ENCODE measurements at places on chromosomes 16 and 17.

- no peak overlapping the region for H3K27ac ChIP-seq
- no peaks in the 10 kb centered on the region for H3K36me3 ChIP-seq
- no peak for DNase-seq
- H3K27me3 ChIP-seq: no peaks in the 10 kb centered on the region
- peaks cover 8% of the 10 kb centered on the region for H3K4me1 ChIP-seq
Observed at GRCh38 chr17:45060382-45060796, 728 bp upstream of the NMT1 start.

GRCh38 chr17:74334393-74335039, 8.5 kb downstream of the KIF19 start:
- H3K4me3 ChIP-seq: no peak overlapping the region
- DNase-seq: no peak
- H3K27ac ChIP-seq: no peak overlapping the region
- no peaks in the 10 kb centered on the region for H3K36me3 ChIP-seq

- no peaks in the 10 kb centered on the region for H3K36me3 ChIP-seq
- no peak overlapping the region for H3K4me3 ChIP-seq
- no peak overlapping the region for H3K27ac ChIP-seq
- no peaks in the 10 kb centered on the region for H3K4me1 ChIP-seq
Observed at GRCh38 chr17:39271546-39271945, 45.8 kb upstream of the STAC2 start.

DNA sequence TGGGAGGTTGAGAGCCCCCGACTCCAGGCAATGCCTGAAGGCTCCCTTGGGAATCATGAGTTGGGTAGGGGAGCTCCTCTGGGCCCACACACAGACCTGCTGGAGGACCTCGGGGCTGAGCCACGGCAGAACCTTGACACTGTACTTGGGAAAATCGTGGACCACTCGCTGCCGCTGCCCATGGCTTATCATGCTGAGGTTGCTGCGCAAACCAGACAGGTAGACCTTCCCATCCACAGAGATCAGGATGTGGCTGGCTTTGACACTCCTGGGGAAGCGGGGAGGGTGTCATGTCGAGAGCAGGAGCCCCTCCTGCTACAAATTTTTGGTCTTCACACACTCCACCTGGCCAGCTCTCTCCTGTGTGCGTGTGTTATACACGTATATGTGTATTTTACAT, 7.2 kb upstream of the LIMD2 start:
- H3K27me3 ChIP-seq: no peaks in the 10 kb centered on the region
- no peak overlapping the region for H3K27ac ChIP-seq
- DNase-seq: no peak
- no peak overlapping the region for H3K4me3 ChIP-seq
- H3K4me1 ChIP-seq: no peaks in the 10 kb centered on the region
- H3K36me3 ChIP-seq: no peaks in the 10 kb centered on the region

GRCh38 chr17:41718287-41718645, 6.1 kb downstream of the GAST start:
- no peaks in the 10 kb centered on the region for H3K36me3 ChIP-seq
- DNase-seq: no peak
- H3K27ac ChIP-seq: no peak overlapping the region
- peaks cover 4% of the 10 kb centered on the region for H3K27me3 ChIP-seq
- no peak overlapping the region for H3K4me3 ChIP-seq

- no peak overlapping the region for H3K27ac ChIP-seq
- no peaks in the 10 kb centered on the region for H3K27me3 ChIP-seq
- H3K4me3 ChIP-seq: no peak overlapping the region
- H3K4me1 ChIP-seq: no peaks in the 10 kb centered on the region
Observed at GRCh38 chr17:54736573-54736972, 164.1 kb upstream of the TOM1L1 start.

GRCh38 chr17:46027048-46027975, 28.3 kb downstream of the STH start:
- H3K27me3 ChIP-seq: no peaks in the 10 kb centered on the region
- DNase-seq: no peak
- H3K27ac ChIP-seq: no peak overlapping the region

DNA sequence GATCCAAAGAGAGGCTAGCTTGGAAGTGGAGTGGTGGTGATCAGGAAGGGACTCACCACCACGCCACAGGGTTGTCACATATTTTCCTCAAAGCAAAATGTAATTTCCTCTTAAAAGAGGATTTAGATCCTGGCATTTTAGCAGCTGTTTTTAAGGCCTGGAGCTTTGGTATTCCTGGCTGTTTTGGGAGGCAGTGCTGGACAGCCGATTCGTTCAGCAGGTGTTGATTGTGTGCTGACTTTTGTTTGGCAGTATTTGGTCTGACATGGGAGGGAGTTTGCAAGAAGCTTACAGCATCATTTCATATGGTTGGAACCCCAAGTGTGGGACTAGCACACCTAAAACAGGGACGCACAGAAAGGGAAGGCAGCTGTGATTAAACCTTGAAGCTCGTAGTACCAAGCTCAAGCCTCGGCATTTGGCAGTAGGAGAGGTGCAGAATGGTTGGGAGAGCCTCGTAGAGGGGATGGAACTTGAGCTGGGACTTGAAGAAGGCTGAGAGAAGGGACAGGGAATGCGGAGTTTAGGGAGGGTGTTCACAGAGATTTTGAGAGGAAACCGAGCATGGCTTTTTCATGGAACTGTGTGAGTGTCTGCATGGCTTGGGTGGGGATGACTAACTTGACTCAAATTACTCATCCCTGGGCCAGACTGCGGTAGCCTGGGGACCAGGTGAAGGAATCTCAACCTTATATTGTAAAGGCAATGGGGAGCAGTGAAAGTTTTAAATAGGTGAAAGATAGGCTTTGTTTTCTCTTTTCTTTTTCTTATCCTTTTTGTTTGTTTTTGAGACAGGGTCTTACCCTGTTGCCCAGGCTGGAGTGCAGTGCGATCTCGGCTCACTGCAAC, 52.3 kb downstream of the RPTOR start:
- no peak overlapping the region for H3K4me3 ChIP-seq
- H3K27ac ChIP-seq: no peak overlapping the region
- no peaks in the 10 kb centered on the region for H3K4me1 ChIP-seq

DNA sequence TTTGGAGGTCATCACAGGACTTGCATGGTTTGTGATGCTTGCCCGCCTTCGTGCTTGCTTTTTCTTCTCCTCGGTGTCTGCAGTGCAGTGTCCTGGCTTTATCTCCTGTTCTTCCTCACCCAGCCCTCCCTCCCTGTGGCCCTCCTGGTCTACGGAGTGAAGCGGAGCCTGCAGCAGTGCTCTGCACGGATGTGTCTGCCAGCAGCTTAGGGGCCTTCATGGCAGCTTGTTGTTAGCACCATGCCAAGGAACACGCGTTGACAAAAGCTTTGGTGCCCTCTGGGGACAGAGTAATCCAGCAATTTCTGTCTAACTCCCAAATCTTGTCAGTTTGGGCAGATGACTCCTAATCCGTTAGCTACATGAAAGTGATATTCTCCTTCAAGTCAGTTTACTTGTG, 9.9 kb downstream of the DHODH start:
- no peak overlapping the region for H3K4me3 ChIP-seq
- DNase-seq: no peak
- no peaks in the 10 kb centered on the region for H3K4me1 ChIP-seq
- no peak overlapping the region for H3K27ac ChIP-seq
- no peaks in the 10 kb centered on the region for H3K27me3 ChIP-seq

DNA sequence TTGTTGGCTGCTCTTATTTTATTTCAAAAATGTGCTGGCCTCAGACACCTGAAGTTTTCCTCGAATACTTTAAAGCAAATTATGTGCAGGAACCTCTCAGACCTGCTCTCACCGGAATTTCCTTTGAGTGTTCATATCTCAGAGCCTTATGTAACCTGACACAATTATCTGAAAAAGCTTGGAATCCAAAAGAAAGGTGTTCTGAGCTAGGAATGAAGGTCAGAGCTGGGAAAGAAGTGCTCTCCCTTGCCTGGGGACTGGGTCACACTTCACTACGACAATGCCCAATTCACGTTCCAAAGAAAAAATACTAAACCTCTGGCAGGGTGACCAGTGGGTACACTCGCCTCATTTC, 6.7 kb upstream of the HSD11B2 start:
- no peak overlapping the region for H3K4me3 ChIP-seq
- DNase-seq: no peak
- peaks cover 11% of the 10 kb centered on the region for H3K27me3 ChIP-seq

DNA sequence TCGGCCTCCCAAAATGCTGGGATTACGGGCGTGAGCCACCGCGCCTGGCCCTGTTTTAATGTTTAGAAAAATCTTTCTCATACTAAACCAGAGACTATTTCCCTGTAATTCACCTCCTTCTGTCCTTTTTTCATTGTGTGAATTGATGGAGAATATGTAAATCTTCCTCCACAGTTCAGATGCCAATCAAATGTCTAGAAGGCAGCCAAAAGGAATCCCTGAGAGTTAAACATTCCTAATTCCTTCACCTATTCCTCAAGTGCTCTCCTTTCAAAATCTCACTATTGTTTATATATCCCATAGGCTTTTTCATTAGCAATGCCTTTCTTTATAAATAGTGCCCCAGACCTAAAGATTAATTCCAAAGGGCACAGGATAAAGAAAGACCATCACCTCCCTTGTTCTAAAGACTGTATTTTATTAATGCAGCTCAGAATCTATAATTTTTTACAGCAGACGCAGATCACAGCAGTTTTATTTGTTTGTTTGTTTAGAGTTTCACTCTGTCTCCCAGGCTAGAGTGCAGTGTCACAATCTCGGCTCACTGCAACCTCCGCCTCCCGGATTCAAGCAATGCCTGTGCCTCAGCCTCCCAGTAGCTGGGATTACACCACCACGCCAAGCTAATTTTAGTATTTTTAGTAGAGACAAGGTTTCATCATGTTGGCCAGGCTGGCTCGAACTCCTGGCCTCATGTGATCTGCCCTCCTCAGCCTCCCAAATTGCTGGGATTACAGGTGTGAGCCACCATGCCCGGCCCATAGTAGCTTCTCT, 30.5 kb downstream of the COPZ2 start:
- H3K4me1 ChIP-seq: peaks cover 66% of the 10 kb centered on the region
- H3K4me3 ChIP-seq: no peak overlapping the region
- no peak for DNase-seq
- H3K27me3 ChIP-seq: no peaks in the 10 kb centered on the region

GRCh38 chr17:13266606-13267005, 248.8 kb upstream of the ELAC2 start:
- no peaks in the 10 kb centered on the region for H3K36me3 ChIP-seq
- no peaks in the 10 kb centered on the region for H3K4me1 ChIP-seq
- no peak overlapping the region for H3K4me3 ChIP-seq
- no peak overlapping the region for H3K27ac ChIP-seq

- no peak overlapping the region for H3K4me3 ChIP-seq
- no peaks in the 10 kb centered on the region for H3K4me1 ChIP-seq
- H3K27ac ChIP-seq: no peak overlapping the region
Observed at GRCh38 chr16:84735849-84736586, 36.2 kb downstream of the USP10 start.

DNA sequence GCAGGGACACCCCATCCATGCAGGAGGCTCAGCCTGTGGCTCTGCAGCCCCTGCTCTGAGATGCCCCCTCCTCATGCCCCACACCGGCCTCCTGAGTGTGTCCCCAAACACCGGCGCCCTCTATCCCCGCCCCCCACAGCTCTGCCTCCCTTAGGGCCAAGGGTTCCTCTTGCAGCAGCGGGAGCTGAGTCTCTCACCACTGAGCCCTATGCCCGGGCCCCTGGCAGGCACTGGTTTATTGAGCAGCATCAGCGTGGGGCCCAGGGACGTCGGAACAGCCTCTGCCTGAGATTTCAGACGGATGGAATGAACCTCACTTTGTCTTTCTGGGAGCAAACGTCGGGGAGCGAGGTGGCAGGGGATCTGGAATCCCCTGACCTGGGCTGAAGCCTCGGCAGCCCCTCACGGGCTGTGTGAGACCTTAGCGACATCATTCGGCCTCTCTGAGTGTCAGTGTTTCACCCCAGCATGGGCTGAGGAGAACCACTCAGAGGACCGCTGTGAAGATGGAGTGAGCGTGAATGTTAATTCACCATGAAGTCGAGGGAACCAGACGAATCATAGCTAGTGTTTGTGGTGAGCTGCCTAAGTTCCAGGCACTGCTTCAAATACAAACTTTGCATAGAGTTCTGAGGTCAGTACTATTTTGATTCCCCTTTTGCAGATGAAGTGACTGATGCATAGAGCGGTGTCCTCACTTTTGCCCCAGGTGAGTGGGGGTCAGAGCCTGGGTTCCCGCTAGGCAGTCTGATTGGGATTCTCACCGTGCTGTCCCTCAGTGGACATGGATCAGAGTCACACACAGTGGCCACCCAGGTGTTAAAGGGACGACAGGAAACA, 5.3 kb upstream of the C16orf74 start:
- H3K27me3 ChIP-seq: peaks cover 27% of the 10 kb centered on the region
- H3K27ac ChIP-seq: no peak overlapping the region
- no peak for DNase-seq
- H3K36me3 ChIP-seq: no peaks in the 10 kb centered on the region
- H3K4me3 ChIP-seq: no peak overlapping the region

DNA sequence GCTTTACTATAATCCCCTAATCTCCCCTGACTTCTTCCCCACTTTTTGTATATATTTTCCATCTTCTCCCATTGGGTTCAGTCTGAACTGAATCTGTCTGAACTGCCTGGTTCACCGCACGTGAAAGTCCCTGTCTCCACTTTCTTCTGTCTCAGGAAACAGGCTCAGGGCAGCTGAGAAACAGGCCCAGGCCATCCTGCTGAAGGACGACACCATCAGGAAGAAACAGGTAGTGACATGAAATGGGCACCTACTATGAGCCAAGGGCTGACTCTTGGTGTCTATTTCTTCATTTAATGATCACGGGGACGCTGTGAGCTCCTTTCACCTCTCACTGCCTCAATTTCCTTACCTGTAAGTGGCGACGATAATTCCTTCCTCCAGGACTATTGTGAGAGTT, 90.5 kb upstream of the HSBP1 start:
- no peaks in the 10 kb centered on the region for H3K36me3 ChIP-seq
- H3K27ac ChIP-seq: no peak overlapping the region
- no peaks in the 10 kb centered on the region for H3K4me1 ChIP-seq

DNA sequence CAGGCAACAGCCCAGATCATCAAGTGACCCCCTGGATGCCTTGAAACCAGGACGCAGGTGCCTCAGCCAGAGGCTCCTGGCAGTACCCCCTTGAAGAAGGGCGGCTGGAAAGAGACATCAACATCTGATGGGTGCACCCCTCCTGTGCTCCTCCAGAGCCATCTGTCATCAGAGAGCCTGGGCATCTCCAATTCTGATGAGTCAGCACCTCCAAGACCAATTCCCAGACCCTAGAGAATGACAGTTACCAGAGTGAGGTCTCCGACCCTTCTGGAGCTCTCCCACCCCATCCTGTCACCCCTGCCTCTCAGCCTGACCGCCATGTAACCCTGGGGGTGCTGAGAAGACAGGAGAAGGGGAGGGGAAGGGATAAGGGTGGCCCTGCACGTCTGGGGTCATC, 433.7 kb downstream of the SOX9 start:
- H3K4me1 ChIP-seq: no peaks in the 10 kb centered on the region
- no peak overlapping the region for H3K4me3 ChIP-seq
- no peak for DNase-seq
- H3K27me3 ChIP-seq: no peaks in the 10 kb centered on the region

GRCh38 chr16:82524976-82525375, 101.8 kb upstream of the CDH13 start:
- no peak for DNase-seq

GRCh38 chr17:75749545-75750389, 15.2 kb downstream of the GALK1 start:
- H3K36me3 ChIP-seq: no peaks in the 10 kb centered on the region
- DNase-seq: peak; percentile 89
- no peak overlapping the region for H3K4me3 ChIP-seq
- H3K27ac ChIP-seq: no peak overlapping the region

GRCh38 chr16:25372716-25373115, 115.1 kb upstream of the ZKSCAN2 start:
- no peaks in the 10 kb centered on the region for H3K36me3 ChIP-seq
- H3K27ac ChIP-seq: no peak overlapping the region
- no peak for DNase-seq

Data from neural progenitor cell (in vitro differentiated cells).